ENCODE measurements at places on chromosomes 7 and 10.
A peak's percentile ranks its signal among the peaks of the same experiment; 100 is the strongest.

- H3K4me3 ChIP-seq: no peak within 1 kb of the TSS
- no peaks in the 10 kb centered on the region for H3K36me3 ChIP-seq
- DNase-seq: no peak
- H3K27ac ChIP-seq: no peak within 1 kb of the TSS
- H3K27me3 ChIP-seq: peaks cover 16% of the 10 kb centered on the region
These were observed at the start of gene PRR15 for GRCh38 chr7:29563590-29564495. Gene PRR15 (plus strand): TSS chr7:29563835. CDS start chr7:29566330, 2,495 bp downstream.

DNA sequence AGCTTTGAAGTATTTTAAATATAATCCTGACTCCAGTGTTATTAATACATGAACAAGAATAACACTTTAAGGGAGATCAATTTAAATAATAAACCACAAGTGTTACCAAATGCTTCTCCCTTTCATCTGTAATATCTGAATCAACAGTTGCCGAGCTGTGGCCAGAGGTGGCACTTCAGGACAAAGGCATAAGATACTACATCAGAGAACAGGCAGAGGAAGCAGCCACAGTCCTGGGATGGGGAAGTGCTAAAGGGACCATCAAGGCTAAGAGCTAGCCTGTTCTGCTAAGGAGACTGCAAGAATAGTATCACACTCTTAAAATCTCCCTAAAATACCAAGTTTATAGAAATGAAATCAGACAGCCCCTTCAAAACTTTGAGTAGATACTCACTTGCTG is 378.2 kb upstream of the PRKCQ start:
- no peak for DNase-seq
- H3K4me3 ChIP-seq: no peak overlapping the region
- no peaks in the 10 kb centered on the region for H3K27me3 ChIP-seq
- H3K36me3 ChIP-seq: no peaks in the 10 kb centered on the region

- H3K27me3 ChIP-seq: no peaks in the 10 kb centered on the region
- no peaks in the 10 kb centered on the region for H3K36me3 ChIP-seq
- H3K27ac ChIP-seq: no peak overlapping the region
These were observed 93.0 kb upstream of the NPS start for GRCh38 chr10:127456122-127456521.

DNA sequence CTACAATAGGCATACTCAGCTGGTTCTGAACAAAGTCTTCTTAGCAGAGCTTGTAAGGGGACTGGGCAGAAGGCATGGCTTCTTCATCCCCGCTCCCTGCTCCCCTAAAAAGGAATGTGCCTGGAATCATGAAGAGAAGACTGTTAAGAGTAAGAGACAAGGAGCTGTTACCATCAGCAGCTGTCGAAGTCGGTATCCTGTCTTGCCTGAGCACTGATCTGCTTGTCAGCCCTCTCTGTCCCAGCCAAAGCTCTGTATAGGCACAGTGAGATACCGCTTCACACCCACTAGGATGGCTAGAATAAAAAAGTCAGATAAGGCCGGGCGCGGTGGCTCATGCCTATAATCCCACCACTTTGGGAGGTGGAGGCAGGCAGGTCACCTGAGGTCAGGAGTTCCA is 2.4 kb downstream of the ABLIM1 start:
- H3K36me3 ChIP-seq: no peaks in the 10 kb centered on the region
- H3K4me1 ChIP-seq: no peaks in the 10 kb centered on the region
- H3K27me3 ChIP-seq: no peaks in the 10 kb centered on the region
- no peak overlapping the region for H3K27ac ChIP-seq
- H3K4me3 ChIP-seq: no peak overlapping the region

DNA sequence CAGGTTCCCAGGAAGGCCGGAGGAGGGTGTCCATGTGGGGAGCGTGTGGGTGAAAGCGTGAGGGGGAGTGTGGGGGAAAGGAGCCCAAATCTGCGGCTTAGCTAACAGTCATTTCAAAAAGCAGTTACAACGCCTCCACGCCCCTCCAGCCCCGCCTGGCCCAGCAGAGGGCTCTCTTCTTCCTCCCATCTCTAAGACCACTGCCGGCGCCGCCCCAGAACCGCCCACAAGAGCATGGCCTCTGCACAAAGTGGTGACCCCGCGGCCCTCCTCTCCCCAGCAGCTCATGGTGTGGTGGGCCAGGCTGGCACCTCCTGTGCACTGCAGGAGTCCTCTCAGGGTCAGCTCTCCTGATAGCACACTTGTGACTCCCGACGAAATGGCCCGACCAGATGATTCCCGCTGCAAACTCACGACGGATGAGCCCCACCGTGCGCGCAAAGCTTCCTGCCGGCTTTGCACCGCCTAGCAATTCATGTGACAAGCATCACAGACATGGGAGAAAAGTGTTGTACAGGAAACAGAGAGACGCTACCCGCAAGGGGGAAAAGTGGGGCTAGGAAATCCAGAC is 12.4 kb upstream of the HUS1 start:
- DNase-seq: peak; percentile 83
- peaks cover 15% of the 10 kb centered on the region for H3K4me1 ChIP-seq
- peak overlapping the region; percentile 80 for H3K4me3 ChIP-seq
- H3K27ac ChIP-seq: peak overlapping the region; percentile 55
- no peaks in the 10 kb centered on the region for H3K36me3 ChIP-seq

DNA sequence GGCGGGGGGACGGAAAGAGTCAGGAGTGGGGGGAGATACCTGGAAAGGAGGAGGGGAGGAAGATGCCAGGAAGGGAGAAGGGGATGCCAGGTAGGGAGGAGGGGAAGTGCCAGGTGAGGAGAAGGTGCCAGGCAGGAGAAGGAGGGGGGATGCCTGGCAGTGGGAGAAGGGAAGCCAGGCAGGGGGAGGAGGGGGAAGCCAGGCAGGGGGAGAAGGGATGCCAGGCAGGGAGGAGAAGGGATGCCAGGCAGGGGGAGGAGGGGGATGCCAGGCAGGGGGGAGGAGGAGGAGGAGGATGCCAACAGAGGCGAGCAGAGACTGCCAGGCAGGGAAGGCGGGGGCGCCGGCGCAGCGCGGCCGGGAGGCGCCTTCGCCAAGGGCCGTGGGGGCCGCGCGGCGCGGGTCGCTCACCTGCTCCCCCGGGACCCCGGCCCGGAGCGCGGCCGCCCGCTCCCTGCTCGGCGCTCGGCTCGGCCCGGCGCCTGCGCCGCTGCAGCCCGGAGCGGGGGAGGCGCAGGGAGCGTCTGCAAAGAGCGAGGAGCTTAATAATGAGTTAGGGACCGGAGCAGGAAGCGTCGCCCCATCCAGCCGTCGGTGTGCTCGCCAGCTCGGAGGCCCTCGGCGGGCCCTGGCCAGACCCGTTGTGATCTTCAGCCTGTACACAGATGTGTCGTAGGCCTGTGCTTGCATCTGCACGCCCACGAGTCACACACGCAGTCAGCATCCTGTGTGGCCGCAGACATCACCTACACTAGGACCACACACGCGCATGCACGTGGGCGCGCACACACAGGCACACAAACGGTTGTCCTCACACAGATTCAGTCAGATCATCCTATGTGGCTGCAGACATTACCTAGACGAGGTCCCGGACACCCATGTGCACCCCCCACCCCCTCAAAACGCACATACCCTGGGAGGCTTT is 28.4 kb upstream of the SMARCD3 start:
- no peaks in the 10 kb centered on the region for H3K36me3 ChIP-seq
- H3K27me3 ChIP-seq: peaks cover 6% of the 10 kb centered on the region
- H3K27ac ChIP-seq: no peak overlapping the region
- peak; percentile 53 for DNase-seq

DNA sequence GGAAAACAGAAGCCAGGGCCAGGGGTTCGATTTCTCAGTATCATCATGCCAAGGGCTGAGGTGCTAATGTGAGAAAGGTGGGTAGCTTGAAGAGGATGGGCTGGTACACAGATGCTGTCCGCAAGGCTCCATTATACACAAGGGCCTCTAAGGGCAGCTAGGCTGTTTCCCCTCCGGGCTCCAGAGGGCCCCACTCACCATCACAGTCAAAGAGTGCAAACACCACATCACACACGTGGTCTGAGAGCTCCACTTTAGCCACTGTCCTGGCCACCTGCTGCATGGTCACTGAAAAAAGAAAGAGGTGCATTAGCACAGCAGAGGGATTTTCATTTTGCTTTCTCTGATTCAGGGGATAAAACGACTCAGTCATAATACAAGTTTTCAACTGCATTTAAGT is 20.9 kb upstream of the DNAJB12 start:
- H3K27me3 ChIP-seq: no peaks in the 10 kb centered on the region
- H3K36me3 ChIP-seq: no peaks in the 10 kb centered on the region
- H3K4me3 ChIP-seq: no peak overlapping the region
- H3K4me1 ChIP-seq: peaks cover 16% of the 10 kb centered on the region
- H3K27ac ChIP-seq: no peak overlapping the region

DNA sequence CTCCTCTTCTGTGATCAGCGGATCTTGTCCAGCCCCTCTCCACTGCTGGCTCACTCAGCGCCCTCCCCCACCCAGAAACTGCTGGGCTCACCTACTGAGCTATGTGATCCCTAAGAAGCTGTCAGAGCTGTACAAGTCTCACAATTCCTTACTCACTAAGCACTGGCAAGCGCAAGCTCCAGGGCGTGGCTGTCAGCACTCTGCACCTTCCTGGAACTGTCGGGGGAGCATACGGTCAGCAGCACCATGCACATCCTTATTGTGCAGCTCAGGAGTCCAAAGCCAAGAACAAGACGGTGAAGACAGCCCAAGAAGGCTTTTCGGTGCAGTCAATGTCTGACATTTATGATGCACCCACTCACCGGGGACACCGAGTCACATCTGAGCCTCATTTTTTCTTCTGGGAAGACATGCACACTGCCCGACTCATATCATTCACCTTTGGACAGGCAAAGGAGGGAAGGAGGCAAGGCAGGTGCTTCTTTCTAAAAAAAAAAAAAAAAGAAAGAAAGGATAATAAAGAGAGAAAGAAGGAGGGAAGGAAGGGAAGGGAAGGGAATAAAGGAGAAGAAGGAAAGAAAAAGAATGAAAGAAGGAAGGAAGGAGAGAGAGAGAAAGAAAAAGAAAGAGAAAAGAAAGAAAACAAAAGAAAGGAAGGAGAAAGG is 56.3 kb downstream of the ASB13 start:
- H3K4me3 ChIP-seq: no peak overlapping the region
- H3K27ac ChIP-seq: no peak overlapping the region
- no peak for DNase-seq
- no peaks in the 10 kb centered on the region for H3K27me3 ChIP-seq

- no peaks in the 10 kb centered on the region for H3K27me3 ChIP-seq
- no peaks in the 10 kb centered on the region for H3K36me3 ChIP-seq
- H3K4me3 ChIP-seq: no peak overlapping the region
- DNase-seq: no peak
- H3K27ac ChIP-seq: no peak overlapping the region
These were observed 42.2 kb downstream of the BMPR1A start for GRCh38 chr10:86798611-86799010.

- H3K36me3 ChIP-seq: no peaks in the 10 kb centered on the region
- H3K27ac ChIP-seq: no peak overlapping the region
- no peaks in the 10 kb centered on the region for H3K27me3 ChIP-seq
- H3K4me1 ChIP-seq: no peaks in the 10 kb centered on the region
- no peak overlapping the region for H3K4me3 ChIP-seq
These were observed 70.2 kb upstream of the ANK3 start for GRCh38 chr10:60459701-60460457.

DNA sequence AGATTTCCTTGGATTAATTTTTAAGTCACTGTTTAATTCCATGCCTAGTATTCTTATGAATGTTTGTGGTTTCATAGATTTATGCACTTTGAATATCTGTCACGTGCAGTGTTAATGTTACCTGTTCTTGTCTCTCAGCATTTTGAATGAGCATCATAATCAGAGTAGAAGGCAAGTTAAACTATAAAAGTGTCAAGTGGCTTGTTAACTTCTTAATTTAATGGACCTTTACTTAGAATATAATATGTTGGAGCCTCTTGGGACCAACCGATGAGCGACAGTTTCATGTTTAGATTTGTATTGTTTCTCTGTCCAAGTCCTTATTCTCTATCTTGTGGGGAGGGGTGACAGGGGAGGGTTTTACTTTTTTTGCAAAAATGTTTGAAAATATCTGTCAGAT is 50.6 kb upstream of the MTURN start:
- H3K27me3 ChIP-seq: no peaks in the 10 kb centered on the region
- no peak overlapping the region for H3K4me3 ChIP-seq
- peaks cover 3% of the 10 kb centered on the region for H3K36me3 ChIP-seq
- no peaks in the 10 kb centered on the region for H3K4me1 ChIP-seq
- H3K27ac ChIP-seq: no peak overlapping the region

GRCh38 chr10:110074298-110074697 is 66.5 kb downstream of the ADD3 start:
- no peak overlapping the region for H3K27ac ChIP-seq
- peaks cover 100% of the 10 kb centered on the region for H3K4me1 ChIP-seq
- no peaks in the 10 kb centered on the region for H3K27me3 ChIP-seq
- no peaks in the 10 kb centered on the region for H3K36me3 ChIP-seq
- no peak overlapping the region for H3K4me3 ChIP-seq

- no peaks in the 10 kb centered on the region for H3K27me3 ChIP-seq
- H3K36me3 ChIP-seq: no peaks in the 10 kb centered on the region
- no peak overlapping the region for H3K27ac ChIP-seq
- no peak for DNase-seq
- H3K4me1 ChIP-seq: no peaks in the 10 kb centered on the region
These were observed 4.6 kb upstream of the CFAP46 start for GRCh38 chr10:132946806-132947546.

DNA sequence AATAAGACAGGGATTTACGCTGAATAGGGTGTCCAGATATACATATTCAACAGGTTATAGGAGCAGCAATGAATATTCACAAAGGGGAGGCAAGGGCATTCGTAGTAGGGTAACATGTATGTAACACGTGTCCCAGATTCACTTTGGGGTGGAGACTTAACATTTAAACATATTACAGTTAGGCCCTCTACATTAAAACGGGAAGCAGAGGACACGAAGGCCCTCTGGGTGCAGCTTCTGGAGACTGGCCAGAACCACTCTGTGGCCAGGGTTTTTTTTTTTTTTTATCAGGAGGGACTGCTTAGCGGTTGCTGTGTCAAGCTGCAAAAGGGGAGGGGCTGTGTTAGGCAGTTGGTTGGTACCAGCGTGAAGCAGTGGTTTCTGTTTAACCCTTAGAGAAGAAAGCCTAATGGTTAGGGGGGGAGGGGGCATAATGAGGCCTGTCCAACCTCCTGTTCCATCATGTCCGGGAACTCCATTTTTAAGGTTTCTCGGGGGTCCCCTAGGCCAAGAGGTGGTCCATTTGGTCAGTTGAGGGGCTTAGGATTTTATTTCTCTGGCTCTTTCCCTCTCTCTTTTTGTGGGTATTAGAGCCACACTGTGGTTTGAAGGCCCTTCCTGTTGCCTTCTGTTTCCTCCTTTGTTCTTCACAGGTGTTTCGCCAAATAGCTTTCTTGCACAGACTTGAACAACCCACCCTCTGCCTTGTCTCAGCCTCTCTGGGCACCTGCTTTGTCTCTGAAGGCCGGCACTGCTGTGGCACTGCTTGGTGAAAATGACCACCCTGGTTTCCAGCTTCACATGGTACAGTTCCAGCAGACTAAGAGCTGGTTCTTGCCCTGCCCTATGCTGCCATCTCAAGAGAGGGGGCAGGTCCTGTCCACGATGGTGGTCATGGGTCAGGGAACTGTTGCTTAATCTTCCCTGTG is 26.4 kb downstream of the PRF1 start:
- no peaks in the 10 kb centered on the region for H3K36me3 ChIP-seq
- no peaks in the 10 kb centered on the region for H3K27me3 ChIP-seq
- no peak overlapping the region for H3K4me3 ChIP-seq
- peaks cover 49% of the 10 kb centered on the region for H3K4me1 ChIP-seq
- peak; percentile 18 for DNase-seq

Measured in CD4-positive, alpha-beta memory T cell (primary cell).